ENCODE measurements at places on chromosomes 3 and 15.

GRCh38 chr3:150135287-150135721 lies 164.6 kb upstream of the PFN2 start:
- DNase-seq = no peak

- DNase-seq = peak; percentile 58
Measured at GRCh38 chr15:74433592-74434262, at the start of gene SEMA7A. SEMA7A (minus strand) TSS chr15:74433958; CDS start chr15:74433918, 40 bp downstream.

GRCh38 chr15:32974691-32975090 lies 219.8 kb downstream of the FMN1 start:
- DNase-seq = no peak

- DNase-seq = no peak
Measured at GRCh38 chr3:149473357-149474249, 894 bp upstream of the TM4SF4 start.

- no peak for DNase-seq
Measured at GRCh38 chr3:65996589-65996988, 42.1 kb downstream of the MAGI1 start.

GRCh38 chr3:183931881-183932280 lies 47.2 kb upstream of the PARL start:
- DNase-seq = no peak

- no peak for DNase-seq
Measured at GRCh38 chr3:50427217-50427616, 67.9 kb upstream of the TMEM115 start.

- DNase-seq = no peak
Measured at GRCh38 chr15:52362497-52362896, 66.9 kb upstream of the MYO5C start.

GRCh38 chr3:134647902-134648760 lies 2.7 kb downstream of the KY start:
- no peak for DNase-seq

DNA sequence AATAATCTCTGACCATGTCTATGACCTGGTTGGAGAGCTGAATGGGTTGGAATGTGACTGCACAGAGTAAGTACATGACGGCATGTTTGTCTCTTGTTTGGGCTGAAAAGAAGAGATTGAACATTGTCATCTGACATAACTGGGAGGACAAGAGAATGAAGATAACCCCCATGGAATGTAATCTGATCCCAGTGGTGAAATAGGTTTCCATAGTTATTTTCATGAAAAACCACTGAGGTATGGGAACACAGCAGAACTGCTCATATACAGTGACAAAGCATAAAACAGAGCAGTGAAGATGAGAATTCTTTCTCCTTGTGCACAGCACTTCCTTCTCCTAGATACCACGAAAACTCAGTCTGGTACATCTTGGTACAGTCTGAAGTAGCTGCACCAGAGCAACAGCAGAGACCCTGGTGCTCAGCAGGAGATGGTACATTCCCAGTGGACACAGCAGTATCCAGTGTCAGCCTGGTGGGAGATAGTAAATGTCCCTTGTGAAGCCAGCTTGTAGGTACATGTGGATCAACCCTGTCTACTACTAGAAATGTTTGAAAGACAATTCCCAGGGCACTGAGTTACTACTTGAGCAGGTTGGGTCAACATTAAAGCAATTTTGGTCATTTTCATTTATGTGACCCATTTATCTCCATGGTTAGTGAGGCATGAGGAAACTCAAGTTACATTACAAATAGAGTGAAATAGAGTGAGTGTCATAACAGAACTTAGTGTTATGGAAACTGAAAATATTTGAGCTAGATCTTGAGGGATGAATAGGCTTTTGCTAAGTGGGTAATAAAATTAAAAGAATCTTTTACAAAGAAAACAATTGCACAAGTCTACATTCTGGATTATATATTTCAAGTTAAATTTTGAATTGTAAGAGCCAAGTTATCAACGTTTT lies 178.3 kb downstream of the SUCNR1 start:
- no peak for DNase-seq

GRCh38 chr3:147705651-147706051 lies 296.5 kb downstream of the ZIC1 start:
- no peak for DNase-seq

GRCh38 chr3:141491081-141491480 lies 4.3 kb downstream of the RASA2 start:
- no peak for DNase-seq

DNA sequence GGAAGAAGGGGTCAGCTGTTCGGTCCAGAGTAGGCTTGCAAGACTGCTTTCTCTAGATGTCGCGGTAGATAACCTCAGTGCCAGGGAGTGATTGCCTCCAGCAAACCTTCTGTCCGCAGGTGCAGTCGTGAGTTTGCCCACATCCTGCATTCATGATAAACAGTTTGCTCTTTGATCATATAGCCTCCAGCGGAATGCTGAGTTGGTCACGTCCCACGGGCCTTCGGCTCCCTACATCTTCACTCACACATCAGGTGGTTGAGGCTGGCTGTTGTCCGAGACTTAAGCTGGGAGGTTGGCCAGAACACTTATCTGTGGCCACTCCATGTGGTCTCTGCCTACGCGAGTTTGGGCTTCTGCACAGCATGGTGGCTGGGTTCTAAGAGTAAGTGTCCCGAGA lies 62.1 kb upstream of the NR2C2 start:
- DNase-seq = no peak

GRCh38 chr3:152818027-152818426 lies 16.9 kb upstream of the P2RY1 start:
- no peak for DNase-seq

DNA sequence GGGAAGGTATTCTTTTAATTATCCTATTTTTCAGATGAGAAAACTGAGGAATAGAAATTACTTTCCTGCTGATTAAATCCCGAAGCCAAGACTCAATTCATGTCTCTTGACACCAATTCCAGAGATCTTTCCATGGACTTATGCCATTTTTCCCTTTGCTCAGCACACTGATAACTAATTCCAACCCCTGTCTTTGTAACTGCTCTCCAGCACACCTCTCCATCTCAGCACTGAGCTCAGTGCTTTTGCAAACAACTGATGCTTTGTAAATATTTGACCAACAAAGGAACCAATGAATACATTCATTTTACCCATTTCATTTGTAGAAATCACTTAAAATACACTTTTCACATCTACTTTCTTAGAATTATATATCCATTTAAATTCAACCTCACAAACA lies 249.1 kb downstream of the IL5RA start:
- no peak for DNase-seq

DNA sequence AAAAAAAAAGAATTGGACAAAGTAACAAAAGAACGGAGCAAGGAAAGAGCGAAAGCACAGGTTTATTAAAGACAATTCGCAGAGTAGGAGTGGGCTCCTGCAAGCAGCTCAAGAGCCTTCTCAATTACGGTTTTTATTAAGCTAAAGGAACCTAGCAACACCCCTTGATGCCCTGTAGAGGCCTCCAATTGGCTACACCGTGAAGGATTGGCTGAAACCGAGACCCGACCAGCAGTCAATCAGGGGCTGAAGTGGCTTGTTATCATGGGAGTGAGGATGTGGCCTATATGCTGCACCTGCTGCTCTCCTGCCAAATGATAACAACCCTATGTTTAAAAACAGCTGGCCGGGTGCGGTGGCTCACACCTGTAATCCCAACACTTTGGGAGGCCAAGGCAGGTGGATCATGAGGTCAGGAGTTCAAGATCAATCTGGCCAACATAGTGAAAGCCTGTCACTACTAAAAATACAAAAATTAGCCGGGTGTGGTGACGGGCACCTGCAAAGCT lies 20.4 kb upstream of the AP3B2 start:
- no peak for DNase-seq

GRCh38 chr15:101240358-101240757 lies 11.5 kb downstream of the CHSY1 start:
- no peak for DNase-seq

DNA sequence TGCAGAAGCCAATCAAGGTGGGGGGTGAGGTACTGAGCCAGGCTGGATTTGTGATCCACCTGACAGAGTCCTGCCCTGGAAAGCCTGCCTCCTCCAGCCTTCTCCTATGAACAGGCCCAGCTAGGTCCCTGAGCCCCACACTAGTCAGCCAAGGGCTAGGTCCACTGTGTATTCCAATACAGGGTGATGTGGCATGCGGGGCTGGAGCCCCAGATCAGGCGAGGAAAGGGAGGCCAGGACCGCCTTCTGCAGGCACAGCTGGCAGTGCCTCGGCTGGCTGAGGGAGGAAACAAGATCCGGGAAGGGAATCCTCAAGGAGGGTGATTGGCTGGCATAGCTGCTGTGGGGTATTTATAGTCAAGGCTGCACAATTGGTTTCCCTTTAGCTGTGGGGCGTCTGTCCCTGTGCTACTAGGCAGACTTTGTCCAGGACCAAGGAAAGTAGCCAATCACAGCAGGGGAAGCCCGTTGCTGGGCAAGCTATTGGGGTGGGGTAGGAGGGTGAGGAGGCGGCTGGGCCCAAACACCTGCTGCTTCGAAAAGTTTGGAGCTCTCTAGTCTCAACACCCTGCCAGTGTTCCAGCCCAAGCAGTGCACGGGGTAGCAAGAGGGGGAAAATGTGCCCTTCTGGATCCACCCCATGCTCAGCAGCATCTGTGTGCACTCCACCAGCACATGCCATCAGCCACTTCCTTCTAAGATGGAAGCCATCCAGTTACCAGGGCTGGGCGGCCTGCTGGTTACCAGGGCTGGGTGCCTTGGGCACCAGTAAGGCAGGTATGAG lies 5.9 kb downstream of the KY start:
- DNase-seq = no peak

DNA sequence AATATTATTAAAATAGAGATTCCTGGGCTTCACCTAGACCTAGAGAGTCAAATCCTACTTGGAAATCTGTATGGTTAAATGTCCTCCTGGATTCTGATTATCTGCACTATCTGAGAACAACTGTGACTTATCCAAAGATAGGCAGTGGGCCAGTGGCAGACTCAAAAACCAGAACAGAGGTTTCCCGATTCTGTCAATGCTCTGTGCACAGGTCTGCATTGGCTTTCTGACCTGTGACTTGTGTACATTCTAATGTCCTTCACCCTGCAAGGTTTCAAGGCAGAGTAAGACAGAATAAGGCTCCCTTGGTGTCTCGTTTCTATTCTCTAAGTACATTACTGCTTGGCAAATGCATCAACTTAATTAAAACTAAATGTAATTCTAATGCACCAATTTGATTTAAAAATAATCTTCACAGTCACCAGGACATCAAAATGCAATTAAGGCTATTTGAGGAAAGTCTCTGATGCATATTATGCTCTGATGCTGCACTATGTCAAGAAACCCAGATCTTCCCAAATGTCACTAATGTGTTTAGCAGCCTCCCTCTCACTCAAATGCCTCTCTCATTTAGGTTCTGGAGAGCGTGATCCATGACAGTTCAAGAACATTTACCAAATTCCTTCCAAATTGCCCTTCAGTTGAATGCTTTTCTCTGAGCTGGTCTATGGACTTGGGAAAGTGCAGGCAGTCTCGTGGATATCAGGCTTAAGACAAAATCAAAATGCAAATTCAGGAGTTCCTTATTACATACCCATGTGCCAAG lies 140.1 kb downstream of the STAC start:
- no peak for DNase-seq

GRCh38 chr3:43291546-43291945 lies 5.2 kb downstream of the SNRK start:
- DNase-seq = no peak

- no peak for DNase-seq
Measured at GRCh38 chr3:16140894-16141285, 33.6 kb upstream of the GALNT15 start.

GRCh38 chr15:70812827-70813364 lies 41.1 kb downstream of the LARP6 start:
- DNase-seq = no peak

- no peak for DNase-seq
Measured at GRCh38 chr3:54670201-54671000, 257.5 kb downstream of the LRTM1 start.

DNA sequence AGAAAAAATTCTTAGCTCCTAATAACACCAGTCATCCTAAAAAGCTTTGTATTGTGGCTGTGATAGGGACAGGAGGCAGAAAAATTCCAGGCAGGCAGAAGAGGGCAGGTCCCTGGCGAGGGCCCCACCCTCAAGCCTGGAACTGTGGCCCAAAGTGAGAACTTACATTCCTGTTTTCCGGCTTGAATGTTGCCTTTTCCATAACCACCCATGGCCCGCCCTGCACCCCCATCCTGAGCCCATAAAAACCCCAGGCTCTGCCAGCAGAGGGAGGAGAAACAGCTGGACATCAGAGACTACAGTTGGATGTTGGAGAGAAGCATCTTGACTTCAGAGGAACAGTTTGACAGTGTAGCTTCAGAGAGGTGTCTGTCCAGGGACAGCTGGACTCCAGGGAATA lies 37.3 kb downstream of the SLCO2A1 start:
- no peak for DNase-seq

DNA sequence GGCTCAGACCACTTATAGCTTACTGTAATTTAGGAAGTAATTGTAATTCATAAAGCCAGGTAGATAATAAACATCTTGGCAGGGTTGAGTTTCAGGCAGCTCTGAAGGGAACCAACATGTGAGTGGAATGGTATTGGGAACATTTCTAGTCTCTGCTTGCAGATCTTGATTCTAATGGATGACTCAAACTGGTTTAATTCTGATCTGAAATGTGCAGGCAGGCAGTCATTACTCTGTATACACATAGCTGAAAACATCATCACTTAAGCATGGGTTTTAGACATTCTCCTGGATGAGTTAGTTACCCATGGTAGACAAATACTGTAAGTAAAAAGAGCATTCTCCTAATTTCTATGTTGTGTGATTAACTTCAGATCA lies 317.0 kb upstream of the TPRG1 start:
- DNase-seq = no peak

DNA sequence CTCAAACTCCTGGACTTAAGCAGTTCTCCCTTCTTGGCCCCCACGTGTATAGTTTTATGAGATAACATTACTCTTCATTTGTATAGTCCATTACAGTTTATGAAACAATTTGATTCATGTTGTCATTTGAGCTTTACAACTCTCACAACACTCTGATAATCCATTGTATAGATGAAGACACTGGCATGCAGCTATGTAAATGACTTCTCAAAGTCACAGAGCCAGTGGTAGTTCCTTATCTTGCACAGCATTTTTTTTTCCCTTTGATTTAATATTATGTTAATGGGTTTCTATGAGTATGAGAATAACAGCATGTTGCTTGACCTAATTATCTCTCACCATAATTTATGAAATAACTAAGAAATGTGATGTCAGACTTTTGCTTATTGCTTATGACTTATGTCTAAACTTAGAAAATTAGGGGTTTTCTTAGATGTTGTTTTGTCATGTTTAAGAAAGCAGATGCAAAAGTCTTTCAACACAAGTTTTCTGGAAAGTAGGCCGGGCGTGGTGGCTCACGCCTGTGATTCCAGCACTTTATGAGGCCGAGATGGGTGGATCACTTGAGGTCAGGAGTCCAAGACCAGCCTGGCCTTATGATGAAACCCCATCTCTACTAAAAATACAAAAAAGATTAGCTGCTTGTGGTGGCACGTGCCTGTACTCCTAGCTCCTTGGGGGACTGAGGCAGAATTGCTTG lies 13.3 kb downstream of the VPS8 start:
- DNase-seq = no peak

DNA sequence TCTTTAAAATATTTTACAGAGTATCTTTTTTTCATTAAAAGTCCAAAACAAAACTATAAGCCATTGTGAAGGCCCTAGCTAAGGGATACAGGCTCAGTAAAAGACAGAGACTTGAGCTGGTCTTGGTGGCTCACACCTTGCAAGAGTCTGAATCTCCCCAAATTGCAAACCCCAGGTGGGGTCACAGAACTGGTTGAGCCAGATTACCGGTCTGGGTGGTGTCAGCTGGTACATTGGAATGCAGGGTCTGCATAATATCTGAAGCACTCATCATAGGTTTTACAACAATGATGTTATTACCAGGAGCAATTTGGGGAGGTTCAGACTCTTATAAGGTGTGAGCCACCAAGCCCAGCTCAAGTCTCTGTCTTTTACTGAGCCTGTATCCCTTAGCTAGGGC lies 201.2 kb upstream of the ARPP21 start:
- DNase-seq = no peak
